EH (cell line): ENCODE measurements at places on chromosomes 5 and 9.

DNA sequence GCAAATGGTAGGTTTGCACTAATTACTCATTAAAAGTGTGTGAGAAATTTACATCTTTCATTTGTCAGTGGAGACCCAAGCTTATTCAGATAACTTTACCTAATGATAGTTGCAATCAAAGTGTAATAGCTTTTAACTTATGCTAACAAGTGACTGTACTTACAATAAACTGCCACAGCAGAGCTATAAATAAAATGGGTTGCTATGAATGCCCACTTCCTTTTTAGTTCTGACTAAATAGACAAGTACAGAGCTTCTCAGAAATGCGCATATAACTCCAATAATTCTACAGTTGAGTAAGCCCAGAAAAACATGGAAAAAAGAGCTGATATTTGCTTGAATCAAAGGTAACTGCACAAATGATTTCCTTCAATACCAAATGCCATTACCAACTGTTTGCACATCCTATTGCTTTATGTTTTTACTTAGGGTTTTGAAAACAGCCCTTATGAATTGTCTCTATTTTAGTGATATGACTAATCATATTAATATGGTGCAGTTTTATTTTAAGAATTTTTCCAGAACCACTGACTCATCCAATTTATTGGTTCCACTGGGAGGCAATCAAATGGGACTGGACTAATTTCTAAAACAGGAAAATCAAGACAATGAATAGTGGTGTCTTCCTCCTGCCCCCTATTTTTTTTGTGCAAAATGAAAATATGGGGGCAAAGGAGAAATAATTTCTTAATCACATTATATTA lies 84.1 kb downstream of the PPP2R2B start:
- no peak for DNase-seq

GRCh38 chr5:74631081-74631953 lies 9.2 kb downstream of the ENC1 start:
- DNase-seq, result peak; percentile 74

DNA sequence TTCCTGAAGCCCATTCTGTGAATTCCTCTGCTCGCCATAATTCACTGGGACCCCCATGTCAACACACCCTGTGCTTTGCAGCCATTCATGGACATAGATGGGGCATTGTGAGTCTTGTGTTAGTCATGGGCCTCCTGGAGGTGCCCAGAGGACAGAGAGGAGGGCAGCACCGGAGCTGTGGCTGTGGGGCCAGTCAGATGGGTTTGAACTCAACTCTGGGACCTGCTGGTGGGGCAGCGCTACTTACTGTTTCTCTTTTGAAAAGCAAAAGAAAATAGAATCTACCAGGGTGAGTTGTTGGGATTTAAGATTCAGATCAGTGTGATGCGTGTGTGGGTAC lies 11.3 kb upstream of the EXOC3 start:
- DNase-seq, result no peak

GRCh38 chr5:139094154-139095131 lies 103.7 kb downstream of the SIL1 start:
- no peak for DNase-seq

DNA sequence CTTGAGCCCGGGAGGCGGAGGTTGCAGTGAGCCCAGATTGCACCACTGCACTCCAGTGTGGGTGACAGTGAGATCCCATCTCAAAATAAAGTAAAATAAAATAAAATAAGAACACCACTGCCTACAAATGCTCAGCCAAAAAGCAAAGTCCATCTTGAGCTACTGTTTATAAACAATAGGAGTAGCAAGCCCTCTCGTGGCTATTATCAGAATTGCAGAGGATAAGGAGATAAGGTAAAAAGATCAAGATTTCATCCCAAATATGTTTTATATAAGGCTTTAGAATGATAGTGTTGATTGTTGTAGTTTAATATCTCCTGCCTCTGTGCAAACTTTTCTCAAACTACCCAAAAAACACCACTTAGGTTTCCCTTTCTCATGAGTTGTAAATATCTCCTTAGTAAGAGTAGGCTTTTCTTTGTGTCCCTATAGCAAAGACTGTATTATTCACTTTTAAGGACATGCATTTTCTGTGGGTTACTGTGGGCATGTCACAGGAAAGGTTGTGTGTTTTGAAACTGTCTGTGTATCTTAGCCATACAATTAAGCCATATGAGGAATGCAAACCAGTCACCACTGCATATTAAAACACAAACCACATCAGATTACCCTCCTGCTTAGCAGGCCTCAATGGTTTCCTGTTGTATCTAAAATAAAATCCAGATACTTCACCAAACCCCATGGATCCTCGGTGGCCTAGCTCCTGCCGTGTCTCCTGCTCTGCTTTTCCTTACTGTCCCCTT lies 31.8 kb upstream of the CKS2 start:
- DNase-seq, result peak; percentile 68

- no peak for DNase-seq
These were observed 473.7 kb upstream of the PTGER4 start for GRCh38 chr5:40206030-40206429.

DNA sequence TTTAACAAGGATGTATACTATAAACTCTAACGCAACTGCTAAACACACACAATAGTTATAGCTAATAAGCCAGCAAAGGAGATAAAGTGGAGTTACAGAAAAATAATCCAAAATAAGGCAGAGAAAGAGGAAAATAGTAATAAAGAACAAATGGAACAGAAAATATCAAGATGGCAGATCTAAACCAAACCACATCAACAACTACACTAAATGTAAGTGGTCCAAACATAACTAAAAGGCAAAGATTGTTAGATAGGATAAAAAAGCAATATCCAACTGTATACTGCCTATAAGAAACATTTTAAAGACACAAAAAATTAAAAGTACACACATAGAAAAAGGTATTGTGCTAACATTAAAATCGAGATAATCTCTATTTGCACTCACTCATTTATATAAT lies 5.6 kb upstream of the COL23A1 start:
- no peak for DNase-seq

DNA sequence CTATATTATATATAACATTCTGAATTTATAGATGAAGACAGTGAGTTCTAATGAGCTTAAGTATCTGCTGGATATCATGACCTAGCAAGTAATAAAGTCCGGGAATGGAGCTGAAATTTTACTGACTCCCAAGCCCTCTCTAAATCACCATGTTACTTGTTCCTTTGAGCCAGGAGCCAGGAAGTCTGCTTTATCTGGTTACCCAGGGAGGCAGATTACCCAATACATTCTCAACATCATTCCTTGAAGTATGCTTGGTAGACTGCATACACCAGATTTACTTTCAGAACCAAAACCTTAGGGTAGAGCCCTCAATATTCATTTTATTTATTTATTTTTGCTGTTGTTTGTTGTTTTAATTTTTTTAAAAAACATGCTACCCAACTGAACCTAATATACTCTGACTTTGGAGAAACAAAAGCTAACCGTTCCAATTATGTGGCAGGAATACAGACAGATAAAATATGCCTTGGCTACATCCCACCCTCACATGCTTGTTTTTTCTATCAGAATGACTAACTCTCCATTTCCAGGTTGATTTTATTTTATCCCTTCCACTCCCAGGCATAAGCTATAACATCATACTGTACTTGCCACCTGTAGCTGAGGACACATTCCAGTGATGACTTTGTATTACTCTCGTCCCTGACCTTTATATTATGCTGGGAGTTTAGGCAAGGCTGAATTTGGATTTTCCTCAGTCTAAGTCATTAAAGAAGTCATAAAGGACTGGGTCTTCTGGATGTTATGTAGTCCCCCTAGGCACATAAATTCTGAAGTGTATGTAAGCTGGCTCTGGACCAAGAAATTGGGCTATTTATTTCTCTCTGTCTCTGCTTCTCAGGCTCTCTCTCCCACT lies 82.0 kb downstream of the YIPF5 start:
- DNase-seq, result peak; percentile 33

DNA sequence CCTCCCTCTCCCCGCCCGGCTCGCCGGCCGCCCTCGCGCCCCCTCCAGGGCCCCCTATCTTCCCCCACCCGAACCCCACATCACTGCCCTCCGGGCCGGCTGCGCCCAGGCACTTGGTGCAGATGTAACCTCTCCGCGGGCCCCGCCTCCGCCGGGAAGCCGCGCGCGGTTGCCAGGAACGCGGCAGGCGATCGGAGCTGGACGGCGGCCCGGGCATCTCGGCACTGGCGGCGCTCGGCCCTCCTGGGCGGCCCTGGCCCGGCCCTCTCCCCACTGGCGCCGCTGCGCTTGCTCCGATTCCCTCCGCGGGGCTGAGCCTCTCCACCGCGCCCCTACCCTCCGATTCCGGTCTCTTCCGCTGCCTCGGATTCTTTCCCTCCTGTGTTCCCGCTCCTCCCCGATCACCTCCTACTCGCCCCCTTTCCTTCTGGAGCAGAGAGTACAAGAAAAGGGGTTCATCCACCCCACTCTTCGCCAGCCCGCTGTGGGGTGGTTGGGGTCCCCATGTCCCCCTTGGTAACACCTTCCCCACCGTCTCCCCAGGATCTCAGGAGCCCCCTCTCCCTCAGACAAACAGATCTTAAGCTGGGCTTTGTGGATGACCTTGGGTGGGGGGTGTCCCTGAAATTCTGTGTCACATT lies 70.6 kb downstream of the C9orf50 start:
- DNase-seq, result peak; percentile 84

DNA sequence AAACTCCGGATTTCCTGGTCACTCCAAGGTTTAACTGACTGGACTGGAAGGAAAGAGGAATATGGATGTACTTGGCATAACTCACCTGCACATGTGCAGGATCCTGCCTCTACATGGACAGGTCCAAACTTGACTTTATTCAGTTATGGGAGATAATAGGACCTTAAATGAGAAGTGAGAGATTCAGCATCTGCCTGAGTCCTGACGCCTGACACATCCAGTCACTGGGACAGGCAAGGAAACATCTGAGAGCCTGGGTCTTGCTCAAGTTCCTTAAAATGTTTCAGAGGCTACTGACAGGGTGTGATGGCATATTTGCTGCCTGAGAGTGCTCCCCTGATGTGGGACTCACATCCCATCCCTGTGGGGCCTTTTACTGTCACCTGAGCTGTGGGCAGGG lies 34.9 kb downstream of the ZNF354A start:
- no peak for DNase-seq
